GM12864 (cell line): ENCODE measurements at places on chromosomes 7 and 10.

DNA sequence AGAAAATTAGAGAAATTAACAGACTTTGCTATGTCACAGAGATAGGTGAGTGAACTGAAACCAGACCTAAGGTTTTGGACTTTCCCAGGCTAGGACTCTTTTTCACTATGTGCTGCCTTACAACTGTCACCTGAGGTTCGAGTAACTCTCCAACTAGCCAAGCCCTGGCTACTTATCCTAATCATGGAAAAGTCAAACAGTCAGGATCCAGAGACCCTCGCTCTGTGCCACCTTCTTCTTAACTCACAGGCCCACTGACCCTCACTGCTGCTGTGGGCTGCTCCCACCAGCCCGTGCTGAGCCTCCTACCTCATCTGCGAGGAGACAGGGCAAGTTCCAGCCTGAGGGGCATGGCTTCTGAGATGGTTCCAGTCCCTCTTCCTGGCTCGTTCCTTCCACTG is 211.4 kb upstream of the KLF14 start:
- no peak for DNase-seq

- no peak for DNase-seq
Observed at GRCh38 chr7:92898798-92899197, 62.4 kb upstream of the CDK6 start.

DNA sequence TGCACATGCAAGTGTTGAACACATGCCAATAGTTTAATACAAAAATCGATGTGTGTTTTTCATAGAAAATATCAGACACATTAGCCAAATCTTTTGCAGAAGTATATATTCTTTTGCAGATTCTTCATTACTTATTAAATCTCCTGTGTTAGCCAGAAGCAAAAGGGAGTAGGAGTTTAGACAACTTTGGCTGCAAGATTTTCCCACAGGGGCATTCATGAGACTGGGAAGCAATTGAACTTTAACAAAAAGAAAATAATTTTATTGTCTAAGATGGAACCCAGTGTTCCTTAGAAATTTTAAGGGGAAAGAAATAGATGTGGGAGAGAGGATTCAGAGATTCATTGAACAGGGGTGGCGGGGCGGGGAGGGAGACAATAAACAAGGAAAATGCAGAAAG is 1336.0 kb downstream of the GATA3 start:
- DNase-seq = no peak

GRCh38 chr7:118243695-118244094 is 19.2 kb downstream of the ANKRD7 start:
- DNase-seq = no peak

- no peak for DNase-seq
Observed at GRCh38 chr7:128215281-128215680, 25.8 kb upstream of the LEP start.
